ENCODE measurements at places on chromosomes 2 and 18. TPM values are rescaled to one million over a fixed set of nuclear protein-coding genes. Genes with fewer than 3 reads are reported as not detected.

DNA sequence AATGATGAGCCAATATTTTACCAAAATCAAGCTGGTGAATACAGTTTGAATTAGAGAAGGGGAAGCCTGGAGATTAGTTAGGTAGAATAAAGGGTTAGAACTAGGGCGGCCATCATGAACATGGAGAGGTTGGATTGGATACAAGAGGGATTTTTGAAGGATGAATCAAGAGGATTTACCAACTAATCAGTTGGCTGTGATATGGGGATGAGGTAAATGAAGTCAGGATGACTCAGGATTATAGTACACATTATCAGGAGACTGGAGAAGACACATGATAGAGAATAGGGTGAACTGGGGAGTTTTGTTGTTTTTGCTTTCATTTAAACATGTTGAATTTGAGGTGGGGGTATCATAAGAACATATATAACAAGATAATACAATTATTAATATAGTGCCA, 73.8 kb upstream of the PROKR1 start:
- DNase-seq = no peak

DNA sequence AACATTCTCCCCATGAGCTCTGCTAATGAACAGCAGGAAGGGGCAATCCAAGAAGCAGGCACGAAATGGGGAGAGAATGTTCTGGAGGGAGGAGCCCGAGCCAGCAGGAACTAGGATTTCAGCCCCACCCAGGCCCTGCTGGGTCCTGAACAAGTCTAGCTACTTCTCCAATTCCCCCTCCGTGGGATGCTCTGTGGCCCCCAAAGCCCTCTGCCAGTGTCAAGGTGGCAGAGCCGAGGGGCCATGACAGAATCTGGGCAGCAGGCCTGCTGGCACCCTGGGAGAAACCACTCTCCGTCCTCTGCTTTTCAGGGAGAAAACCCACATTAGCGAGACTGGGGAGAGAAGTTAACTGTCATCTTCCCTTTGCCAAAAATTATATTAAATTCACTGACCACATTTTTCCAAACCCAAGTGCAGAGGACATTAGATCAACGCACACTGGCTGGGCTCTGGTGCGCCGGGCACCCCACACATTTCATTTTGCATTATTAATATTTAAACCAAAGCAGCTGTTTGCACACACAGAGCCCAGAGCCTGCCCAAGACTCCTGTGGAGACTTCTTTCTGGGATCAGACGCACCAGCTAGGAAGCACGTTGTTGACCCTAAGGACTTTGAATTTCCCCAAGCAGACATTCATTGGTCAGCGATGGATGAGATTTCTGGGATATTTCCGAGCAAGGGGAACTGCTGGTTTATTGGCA, 80.2 kb upstream of the PKDCC start:
- no peak for DNase-seq

DNA sequence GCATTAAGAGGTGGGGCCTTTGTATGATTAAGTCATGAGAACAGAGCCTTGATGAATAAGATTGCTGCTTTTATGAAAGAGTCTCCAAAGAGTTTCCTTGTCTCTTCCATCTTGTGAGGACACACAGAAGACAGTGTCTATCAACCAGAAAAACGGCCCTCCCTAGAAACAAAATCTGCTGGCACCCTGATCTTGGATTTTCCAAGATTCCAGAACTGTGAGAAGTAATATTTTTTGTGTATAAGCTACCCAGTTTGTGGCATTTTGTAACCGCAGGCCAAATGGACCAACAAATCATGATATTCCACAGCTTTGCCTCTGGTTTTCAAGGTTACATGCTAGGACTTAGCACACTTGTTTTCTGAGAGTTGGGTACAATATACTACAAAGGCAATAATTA, 687.8 kb downstream of the TDRD15 start:
- no peak for DNase-seq

Gene HTR2B
- 0.62 TPM for total RNA-seq

DNA sequence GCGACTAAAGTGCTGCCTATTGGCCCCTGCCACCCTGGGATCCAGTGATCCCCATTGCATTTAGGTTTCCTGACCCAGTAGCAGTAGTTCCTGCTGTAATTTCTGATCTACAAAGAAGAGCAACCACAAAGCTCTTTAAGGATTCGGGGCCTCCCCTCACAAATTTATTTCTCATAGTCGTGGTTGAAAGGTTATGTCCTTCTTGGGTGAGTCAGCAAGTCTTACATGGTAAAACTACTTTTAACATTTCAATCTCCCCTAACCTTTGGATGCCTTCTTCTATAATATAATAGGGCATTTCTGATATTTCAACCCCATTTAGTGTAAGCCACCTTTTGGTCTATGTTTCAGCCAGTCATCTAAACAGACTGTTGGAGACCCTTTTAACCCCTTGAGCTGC, 14.9 kb downstream of the PIKFYVE start:
- no peak for DNase-seq

Gene HOXD11
- total RNA-seq = not detected

GRCh38 chr2:169721016-169721415, 12.6 kb upstream of the KLHL23 start:
- no peak for DNase-seq

DNA sequence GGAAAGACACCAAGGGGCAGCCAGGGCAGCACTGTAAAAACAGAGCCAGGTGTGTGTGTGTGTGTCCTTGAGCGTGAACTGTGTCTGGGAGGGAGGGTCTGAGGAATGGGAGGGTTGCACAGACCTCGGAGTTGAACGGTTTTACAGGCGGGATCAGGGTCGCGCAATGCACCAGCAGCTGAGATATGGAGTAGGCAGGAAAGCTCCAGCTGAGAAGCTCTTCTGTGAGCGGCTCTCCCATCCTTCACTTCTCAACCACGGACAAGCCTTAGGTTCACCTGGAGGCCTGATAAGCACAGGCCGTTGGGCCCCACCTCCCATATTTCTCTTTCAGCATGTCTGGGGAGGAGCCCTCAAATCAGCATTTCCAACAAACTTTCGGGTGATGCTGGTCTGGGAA, 12.1 kb downstream of the SERTAD2 start:
- DNase-seq = no peak

- no peak for DNase-seq
Measured at GRCh38 chr2:239831001-239831731, 194.0 kb downstream of the NDUFA10 start.

DNA sequence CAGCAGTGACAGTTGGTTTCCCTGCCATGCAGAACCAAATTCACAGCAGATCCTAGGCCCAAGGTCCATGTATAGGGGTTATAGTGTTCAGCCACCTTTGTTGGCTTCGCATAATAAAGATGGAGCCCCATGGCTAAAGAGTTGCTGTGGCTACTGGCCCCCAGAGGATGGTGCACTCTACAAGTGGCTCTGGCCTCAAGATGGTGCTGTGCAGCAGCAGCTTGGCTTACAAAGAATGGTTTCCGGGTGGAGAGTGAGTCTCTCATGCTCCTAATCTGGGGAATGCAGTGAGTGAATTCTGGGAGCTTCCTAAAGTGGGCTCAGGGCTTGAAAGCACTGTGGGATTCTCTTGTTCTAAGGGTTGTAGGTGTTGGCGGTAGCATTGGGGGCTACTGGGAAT, 1199.7 kb downstream of the CNTNAP5 start:
- DNase-seq = no peak

- no peak for DNase-seq
Measured at GRCh38 chr2:235852526-235852920, 315.7 kb downstream of the GBX2 start.

DNA sequence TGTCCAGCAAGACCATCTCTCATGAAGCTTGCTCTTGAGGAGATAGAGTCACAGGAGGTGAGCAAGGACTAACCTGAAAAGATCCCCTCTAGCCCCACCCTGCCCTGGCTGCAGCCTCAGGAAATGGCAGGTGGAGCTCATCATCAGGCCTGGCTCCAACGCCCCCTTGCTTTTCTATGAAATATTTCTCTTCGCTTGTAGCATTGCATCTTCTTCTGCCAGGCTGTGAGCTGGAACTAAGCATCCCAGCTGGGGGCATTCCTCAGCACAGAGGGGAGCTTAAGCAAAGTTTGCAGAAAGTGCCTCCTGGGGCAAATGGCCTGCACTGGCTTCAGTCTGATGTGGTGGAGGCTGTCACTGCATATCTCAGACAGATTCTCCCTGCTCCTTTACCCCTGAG, 90.1 kb upstream of the LGALSL start:
- DNase-seq = no peak

DNA sequence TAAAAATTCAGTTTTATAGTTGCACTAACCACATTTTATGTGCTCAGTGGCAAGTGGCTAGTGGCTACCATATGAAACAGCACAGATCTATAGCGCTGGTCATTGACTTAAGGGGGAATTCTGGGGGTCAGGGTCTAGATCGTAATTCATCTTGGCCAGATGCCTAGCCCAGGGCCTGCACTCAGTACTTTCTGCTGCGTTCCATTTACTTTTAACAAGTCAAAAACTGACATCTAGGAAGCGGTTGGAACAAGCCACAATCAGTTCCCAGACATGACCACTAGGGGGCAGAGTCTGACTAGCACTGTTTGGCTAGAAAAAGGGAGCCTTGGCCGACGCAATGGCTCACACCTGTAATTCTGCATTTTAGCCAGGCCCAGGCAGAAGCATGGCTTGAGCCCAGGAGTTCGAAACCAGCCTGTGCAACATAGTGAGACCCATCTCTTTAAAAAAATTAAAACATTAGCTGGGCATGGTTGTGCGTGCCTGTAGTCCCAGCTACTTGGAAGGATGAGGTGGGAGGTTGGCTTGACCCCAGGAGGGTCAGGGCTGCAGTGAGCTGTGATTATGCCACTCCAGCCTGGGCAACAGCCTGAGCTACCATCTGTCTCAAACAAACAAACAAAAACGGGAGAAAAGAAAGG, 9.0 kb upstream of the TMBIM1 start:
- DNase-seq = peak; percentile 63

Gene KIAA2012
- 0.47 TPM for total RNA-seq

GRCh38 chr18:34764451-34764850, 54.4 kb downstream of the DTNA start:
- DNase-seq = no peak

Gene EPB41L5
- total RNA-seq = 97.6 TPM

DNA sequence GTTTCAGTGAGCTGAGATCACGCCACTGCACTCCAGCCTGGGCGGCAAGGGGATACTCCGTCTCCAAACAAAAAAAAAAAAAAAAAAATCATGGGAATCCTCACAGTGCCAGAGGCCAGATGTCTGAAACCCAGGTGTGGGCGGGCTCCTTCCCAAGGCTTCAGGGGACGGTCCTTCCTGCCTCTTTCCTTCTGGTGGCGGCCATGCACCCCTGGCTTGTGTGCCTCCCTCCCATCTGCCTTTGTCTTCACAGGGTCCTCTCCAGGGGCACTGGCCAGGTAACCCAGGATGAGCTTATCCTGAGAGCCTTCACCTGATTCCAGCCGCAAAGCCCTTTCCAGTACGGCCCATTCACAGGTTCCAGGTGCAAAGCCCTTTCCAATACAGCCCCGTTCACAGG, 40.9 kb upstream of the GPC1 start:
- DNase-seq = no peak

DNA sequence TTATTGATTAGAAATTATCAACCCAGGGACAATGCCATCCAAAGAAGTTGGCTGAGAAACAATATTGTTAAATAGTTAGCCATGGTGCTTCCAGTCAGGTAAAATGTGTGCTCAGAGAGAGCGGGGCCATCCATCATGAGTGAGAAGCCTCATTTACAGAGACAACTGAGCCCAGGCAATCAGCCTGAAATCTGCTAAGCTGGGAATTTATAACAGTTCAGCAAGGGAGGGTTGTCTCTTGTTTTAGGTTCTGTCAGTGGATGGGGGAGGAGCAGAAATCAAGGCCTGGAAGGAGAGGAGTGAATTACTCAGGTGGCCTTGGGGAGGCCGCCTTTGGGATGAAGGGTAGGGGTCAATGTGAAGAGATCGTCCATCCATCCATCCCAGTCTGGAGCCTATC, 102.5 kb upstream of the ST8SIA3 start:
- no peak for DNase-seq

GRCh38 chr2:128234613-128235012, 84.1 kb downstream of the HS6ST1 start:
- DNase-seq = no peak

- DNase-seq = no peak
Measured at GRCh38 chr18:75218065-75218923, 7.7 kb downstream of the TSHZ1 start.

Gene FIGN
- total RNA-seq = 3.4 TPM

DNA sequence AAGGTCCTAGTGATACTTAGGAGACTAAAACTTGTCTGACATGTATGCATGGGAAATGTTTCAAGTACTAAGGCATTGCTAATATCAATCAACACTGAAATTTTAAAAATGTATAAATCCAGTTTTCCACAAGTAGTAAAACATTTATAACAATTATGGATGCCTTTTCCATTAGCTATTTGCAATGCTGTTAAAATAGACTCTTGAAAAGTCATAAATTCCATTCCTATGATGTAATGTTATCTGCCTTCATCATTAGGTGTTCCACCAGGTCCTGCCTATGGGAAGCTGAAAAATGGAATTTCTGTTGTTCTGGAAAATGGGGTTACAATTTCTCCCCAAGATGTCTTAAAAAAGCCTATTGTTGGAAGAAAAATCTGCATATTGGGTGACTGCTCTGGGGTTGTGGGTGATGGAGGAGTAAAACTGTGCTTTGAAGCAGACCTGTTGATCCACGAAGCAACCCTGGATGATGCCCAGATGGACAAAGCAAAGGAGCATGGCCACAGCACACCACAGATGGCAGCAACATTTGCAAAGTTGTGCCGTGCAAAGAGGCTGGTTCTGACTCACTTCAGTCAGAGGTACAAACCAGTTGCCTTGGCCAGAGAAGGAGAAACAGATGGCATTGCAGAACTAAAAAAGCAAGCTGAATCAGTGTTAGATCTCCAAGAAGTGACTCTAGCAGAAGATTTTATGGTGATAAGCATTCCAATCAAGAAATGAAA, 18.7 kb downstream of the ELAC1 start:
- DNase-seq = peak; percentile 11

Gene POTEJ
- total RNA-seq = not detected

DNA sequence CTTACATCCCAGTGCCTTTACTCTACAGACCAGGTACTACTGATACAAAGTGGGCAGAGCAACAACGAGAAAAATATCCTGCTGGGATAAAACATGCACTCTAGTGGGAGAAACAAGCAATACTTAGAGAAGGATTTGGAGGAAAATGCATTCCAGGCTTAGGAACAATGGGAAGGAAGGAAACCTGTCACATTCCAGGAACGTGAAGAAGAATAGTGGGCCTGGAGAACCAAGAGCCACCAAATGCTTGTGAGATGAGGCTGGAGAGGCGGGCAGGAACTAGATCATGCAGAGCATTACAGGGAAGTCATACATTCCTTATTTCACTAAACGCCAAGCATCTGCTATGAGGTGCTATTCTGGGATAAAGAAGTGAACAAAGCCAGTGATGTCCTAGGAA, 342.3 kb downstream of the DCC start:
- DNase-seq = no peak

GRCh38 chr2:161676902-161677496, 52.8 kb downstream of the SLC4A10 start:
- no peak for DNase-seq

Gene ABCG8
- 0.31 TPM for total RNA-seq

Gene ACOXL
- total RNA-seq = not detected

Gene NEURL3
- 0.16 TPM for total RNA-seq

Gene TSPYL6
- total RNA-seq = 0.31 TPM

GRCh38 chr2:20008703-20009102, 3.8 kb downstream of the MATN3 start:
- DNase-seq = no peak

- DNase-seq = no peak
Measured at GRCh38 chr2:216201692-216202306, 92.7 kb downstream of the XRCC5 start.

Gene ANKAR
- total RNA-seq = 55.4 TPM

- DNase-seq = no peak
Measured at GRCh38 chr2:179596018-179596417, 265.4 kb downstream of the ZNF385B start.

Measured in occipital lobe (tissue), 3 donors.